ENCODE measurements at places on chromosomes 16 and 17.

DNA sequence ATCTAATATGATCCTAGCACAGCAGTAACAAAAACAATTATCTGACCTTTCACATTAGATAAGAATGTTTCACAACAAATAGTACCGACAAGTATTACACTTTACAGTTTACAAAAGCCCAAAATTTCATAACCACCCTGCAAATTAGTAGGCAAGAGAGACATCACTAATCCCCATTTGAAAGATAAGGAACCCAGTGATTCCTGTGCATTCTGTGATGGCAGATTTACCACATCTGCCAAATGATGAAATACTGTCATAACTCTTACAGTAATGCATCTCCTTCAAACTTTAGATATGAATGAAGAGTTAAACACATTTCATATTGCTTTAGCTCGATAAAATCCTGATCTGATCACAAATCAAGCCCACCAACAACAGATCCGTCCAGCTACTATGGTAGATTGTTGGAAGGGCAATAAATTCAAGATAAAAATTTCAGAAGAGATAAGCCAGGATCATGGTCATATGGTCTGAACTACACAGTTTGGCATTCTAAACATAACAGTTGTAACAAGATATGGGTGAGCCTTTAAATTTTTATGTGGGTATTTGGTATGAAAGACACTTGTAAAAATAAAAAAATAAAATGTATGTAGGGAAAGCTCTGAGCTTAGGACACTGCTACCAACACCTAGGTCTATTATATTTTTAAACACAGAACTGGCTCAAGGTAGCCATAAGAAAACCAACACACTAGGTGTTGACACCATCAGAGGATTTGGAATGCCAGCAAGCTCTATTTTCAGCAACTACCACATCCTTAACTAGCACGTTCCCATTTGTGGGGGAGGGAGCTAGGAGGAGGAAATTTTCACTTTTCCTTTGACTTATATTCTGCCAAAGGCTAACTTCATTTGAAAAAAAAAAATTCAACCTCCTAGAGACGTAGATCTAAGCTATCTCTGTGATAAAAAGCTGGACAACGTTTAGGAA is 9.3 kb downstream of the YWHAE start:
- DNase-seq: no peak

GRCh38 chr17:45425125-45425983 is 7.3 kb downstream of the ARHGAP27 start:
- DNase-seq: no peak

- no peak for DNase-seq
Measured at GRCh38 chr16:23689442-23690187, 10.9 kb downstream of the PLK1 start.

DNA sequence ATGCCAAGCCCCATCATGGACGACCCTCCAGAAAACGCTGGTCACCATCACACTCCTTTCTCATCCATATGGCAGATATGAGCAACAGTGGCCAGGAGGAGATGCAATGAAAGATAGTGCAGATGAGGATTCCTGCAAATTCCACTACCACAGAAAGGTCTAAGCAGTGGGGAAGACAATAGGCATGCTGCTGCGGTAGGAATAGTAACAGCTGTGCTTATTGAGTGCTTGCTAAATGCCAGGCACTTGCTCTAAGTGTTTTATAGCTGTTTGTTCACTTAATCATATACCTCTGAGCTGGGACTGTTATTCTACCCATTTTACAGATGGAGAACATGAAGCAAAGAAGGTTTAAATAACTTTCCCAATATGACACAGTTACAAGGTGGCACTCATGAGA is 46.6 kb upstream of the AKAP1 start:
- DNase-seq: no peak

- no peak for DNase-seq
Measured at GRCh38 chr17:67056746-67057490, 12.6 kb downstream of the CACNG1 start.

DNA sequence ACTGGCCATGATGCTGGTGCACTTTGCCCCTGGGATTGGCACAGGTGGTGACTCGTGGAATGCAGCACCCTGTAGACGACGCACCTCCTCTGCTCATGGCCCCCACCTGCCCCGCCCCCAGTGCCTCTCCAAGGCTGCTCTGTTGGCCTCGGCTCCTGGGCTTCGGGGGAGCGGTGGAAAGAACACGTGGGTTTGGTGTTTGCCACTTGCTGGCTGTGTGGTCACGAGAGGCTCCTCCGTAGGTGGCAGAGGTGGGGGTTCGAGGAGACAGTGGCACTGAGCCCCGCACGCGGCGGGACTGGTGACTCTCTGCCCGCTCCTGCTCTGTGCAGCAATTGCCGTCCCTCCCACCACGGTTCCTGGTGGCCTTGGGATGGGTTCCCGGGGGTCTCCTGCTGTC is 82.8 kb upstream of the ZNF750 start:
- DNase-seq: no peak

GRCh38 chr17:4522661-4523060 is 24.0 kb downstream of the SPNS2 start:
- DNase-seq: no peak

DNA sequence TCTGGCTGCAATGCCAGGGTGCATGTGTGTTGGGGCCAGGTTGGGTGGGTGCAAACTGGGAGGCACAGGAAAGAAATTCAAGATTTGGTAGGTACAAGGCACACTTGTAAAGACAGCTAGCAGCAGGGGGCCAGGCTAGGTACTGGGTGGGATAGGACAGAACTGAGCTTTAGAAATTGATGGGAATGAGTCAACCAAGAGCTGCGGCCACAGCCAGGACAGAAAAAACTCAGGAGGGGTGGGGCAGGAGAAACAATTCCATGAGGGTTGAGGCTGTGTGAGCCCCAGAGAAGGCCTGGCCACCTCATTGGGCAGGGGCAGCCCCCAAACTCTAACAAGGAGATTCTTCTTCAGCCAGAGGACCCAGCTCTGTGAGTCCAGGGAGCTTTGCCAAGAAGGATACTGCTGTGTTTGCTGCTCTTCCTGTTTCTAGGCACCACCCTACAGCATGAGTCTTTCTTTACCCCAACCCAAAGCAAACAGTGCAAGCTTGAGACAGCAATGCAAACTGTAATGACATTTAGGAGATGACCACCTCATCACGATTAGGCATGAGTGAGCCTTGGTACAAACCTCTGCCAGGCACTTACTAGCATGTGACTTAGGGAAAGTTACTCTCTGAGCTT is 21.3 kb upstream of the CCDC182 start:
- DNase-seq: no peak

GRCh38 chr16:78196502-78196901 is 97.0 kb downstream of the WWOX start:
- no peak for DNase-seq

DNA sequence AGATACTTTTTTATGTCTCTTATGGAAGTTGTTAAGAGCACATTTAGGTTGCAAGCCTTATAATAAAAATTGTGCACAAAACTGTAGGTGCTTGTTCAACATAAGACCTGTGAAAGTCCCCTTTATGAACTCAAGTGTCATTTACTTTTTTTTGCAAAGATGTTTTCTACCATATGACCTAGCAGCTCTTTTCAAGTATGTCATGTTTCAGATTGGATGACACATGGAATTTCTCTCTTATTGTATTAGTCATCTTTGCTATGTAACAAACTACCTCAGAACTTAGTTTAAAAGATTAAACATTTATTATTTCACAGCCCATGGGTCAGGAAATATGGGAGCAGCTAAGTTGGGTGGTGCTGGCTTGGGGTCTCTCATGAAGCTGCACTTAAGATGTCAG is 57.9 kb downstream of the PHKB start:
- DNase-seq: no peak

DNA sequence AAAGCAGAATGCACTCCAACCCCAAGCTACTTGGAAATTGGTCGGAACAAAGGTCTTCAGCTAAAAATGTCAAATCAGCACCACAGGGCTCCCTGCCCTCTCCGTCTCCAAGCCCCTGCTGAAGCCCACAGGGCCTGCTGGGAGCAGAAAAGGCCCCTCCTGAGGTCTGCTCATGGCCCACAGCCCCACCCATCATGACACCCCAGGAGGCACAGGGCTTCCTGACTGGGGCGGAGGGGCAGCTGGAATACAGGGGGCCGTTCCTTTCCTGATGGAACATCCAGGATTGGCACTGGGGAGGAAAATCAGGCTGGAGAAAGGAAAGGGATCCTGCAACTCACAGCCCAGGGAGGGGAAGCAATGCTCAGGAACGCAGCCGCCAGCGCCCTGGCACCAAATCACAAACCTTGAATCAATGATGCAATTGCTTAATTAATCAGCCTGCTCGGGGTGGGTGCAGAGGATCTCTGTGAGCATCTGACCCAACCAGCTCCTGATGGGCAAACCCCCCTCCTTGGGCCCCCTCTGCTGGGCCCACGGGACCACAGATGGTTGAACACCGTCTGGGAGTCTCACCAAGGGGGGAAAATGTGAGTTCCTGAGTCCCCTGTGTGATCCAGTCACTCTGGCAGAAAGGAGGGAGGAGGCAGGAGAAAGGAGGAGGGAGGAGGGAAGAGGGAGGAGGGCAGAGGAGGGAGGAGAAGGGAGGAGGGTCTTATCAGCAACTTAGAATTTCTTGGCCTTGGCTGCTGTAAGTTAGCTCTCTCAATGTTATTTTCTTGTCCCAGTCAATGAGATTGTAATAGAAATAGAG is 155.5 kb downstream of the ZNF423 start:
- no peak for DNase-seq
